Ureter (tissue), 1 donor: ENCODE measurements at places on chromosomes 1 and 21. TPM values are rescaled to one million over a fixed set of nuclear protein-coding genes. Genes with fewer than 3 reads are reported as not detected.

- DNase-seq, result no peak
Measured at GRCh38 chr1:244497805-244498204, 36.7 kb downstream of the CATSPERE start.

GRCh38 chr1:90262791-90263190, 267.9 kb downstream of the ZNF326 start:
- no peak for DNase-seq

DNA sequence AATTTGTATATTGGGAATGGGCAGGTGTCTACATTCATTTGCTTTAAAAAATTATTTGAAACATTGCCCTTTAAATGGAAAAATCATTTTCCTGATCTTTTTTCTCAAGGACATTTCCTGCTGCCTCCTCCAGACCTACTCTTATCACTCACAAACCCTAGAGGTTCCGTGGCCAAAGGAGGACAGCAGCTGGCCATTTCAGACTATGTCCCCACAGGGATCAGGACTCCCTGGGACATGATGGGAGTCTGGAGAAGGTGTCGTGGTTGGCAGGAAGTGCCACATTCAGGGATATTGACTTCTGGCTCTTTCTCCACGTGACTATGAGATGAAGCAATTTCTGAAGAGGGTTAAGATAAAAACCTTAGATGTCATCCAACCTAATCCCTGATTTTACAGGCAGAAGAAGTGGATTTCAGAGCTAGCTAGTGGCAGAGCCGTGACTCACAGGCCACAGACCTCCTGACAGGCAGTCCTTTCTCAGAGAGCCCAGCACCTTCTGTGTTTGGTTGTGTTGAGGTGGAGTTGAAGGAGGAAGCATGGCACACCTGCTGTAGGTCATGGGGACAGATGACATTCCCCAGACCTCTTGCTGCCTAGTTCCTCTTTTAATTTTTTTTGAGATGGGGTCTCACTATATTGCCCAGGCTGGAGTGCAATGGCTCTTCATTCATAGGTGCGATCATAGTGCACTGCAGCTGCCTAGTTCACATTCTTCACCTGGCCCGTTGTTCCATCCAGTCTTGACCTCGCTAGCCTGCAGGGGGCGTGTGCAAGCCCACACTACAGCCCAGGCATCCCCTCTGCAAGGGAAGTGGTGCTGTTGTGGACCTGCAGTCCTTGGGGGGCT, 25.5 kb upstream of the IL10 start:
- DNase-seq, result no peak

GRCh38 chr1:226157761-226158316, 28.7 kb downstream of the ACBD3 start:
- no peak for DNase-seq

- DNase-seq, result no peak
Measured at GRCh38 chr1:61344696-61345095, 262.3 kb downstream of the NFIA start.

DNA sequence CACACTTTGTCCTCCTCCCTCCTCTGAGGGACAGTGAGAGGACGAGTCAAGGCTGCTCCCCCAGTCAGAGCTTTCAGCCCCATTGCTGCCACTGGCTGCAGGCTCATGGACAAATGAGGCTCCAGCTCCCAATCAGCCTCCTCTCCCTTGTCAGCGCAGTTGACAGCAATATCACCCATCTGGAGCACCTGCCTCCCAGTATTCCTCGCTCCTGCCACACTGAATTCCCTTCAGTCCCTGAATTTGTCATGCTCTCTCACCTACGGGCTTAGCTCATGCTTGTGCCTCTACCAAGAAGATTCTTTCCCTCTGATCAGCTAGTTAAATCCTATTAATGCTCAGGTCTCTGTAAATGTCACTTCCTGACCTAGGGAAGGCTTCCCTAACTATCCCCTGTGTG, 54.4 kb upstream of the SYT6 start:
- DNase-seq, result no peak

DNA sequence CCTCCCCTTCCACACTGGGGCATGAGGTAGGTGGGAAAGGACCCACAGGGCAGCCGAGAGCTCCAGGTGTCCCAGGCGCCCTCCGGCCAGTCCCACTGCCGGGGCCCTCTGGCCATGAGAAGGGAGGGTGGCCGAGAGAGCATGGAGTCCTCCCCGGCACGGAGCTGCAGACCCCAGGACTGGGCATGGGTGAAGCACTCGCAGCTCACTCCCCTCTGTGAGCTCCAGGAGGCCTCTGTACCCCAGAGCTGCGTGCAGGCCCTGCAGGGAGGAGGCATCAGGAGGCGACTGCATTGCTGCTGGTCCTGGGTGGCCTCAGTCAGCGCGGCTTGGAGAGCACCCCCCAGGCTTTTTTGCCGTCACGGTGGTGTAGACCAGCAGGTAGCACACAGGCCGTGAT, 80.1 kb upstream of the TTC34 start:
- DNase-seq, result no peak

- DNase-seq, result no peak
Measured at GRCh38 chr1:191869790-191870312, 288.4 kb upstream of the RGS18 start.

GRCh38 chr1:167697667-167698141, 24.1 kb upstream of the MPZL1 start:
- DNase-seq, result peak; percentile 71

- DNase-seq, result no peak
Measured at GRCh38 chr1:29878501-29878900, 642.2 kb downstream of the PTPRU start.

DNA sequence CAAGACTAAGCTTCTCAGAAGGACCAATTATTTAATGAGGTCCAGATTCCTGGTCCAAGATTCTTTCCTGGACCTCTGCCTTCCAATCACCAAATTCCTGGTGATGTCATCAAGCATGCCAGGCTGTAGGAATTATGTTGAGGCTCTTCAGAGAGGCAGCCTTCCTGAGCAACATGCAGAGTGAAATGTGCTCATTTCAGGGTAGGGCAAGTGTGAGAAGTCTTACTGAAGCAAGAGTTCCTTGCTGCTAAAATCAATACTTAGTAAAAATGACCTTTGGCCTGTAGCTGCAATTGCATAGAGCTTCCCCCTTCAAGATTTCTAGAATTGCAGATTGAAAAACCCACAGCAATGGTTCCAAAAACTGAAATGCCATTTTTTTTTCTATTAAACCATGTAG, 31.7 kb upstream of the BCAR3 start:
- DNase-seq, result no peak

DNA sequence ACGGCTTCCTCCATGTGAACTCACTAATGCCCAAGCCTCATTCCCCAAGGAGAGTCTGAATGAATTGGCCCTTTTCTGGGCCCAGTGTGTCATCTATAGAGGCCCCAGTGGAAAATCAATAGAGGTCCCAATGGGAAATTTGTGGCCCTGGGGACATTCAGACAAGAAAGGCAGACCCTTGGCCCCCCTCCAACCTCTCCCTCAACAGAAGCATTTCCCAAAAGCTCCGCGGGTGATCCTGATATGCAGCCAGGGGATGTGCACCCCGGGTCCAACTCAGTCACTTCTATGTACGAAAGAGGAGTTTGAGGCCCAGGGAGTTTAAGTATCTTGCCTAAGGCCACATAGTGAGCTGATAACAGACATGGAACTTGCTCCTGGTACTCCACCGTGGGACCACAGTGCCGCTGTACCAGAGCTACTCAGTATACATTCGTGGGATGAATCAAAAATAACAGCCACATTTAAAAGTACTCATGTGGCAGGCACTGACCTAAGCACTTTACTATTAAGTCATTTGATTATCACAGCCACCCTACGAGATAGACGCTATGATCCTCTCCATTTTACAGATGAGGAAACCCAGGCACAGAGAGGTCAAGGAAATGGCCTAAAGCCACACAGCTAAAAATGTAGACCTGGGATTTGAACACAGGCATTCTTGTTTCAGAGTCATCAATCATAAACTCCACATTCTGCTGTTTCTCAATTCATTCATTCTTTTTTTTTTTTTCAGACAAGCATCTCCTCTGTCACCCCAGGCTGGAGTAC, 8.5 kb downstream of the EPHA2 start:
- DNase-seq, result no peak

DNA sequence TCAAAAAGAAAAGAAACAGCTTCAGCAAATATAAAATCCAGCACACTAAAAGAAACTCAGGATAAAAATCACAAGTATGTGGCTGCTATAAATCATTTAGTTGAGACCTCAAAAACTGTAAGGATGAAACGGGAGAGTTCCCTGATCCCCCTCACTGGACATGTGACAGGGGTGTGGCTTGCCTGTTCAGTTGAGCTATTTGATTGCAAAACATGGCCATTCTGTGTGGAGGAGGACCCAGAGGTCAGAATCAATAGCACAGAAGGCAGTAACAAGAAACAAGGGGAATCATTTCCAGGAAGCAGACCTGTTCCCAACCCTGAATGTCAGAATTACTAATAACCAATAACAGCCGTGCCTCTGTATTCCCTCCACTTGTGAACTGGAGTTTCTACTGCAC, 27.9 kb downstream of the RBM11 start:
- DNase-seq, result no peak

DNA sequence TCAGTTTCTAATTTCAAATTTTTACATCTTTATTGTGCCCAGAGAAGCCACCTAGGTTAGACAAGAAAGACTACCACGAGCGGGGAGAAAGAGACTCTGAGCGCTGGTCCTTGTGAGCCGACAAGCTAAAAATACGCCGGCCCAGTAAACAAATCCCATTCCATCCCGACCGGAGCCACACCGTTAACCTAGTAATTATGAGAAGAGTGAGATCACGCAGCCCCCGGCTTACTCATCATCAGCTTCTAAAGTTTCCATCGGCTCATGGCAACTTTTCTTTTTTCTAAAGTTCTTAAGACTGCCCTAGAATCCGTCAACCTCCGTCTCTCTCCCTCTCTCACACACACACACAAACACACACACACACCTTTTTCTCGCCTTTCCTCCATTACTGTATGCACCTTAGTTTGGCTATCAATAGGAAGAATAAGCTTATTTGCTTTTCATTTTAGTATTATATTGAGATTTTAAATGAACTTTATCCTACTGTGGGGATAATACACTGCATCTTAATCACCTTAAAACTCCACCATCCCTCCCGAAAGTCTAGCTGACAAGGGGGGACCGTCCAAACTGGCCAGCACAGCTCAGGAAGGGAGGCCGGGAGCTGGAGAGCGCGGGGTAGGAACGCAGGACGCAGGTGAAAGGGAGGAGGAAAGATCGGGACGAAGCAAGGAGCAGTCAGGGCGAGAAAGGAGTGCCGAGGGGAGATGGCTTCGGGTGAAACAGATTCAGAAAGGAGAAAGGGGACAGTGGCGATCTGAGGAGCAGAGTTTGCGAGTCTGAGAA, 728 bp downstream of the OTUD7B start:
- peak; percentile 51 for DNase-seq

GRCh38 chr21:37546949-37547614, 180.5 kb downstream of the DYRK1A start:
- peak; percentile 10 for DNase-seq

- no peak for DNase-seq
Measured at GRCh38 chr1:5856246-5856815, 135.9 kb downstream of the NPHP4 start.

- peak; percentile 58 for DNase-seq
Measured at GRCh38 chr1:156371553-156372264, 2.7 kb downstream of the RHBG start.

HEATR1 gene
- total RNA-seq, result 56.3 TPM

CYP4A11 gene
- not detected for total RNA-seq

ERICH3 gene
- total RNA-seq, result not detected

TMEM81 gene
- 1.5 TPM for total RNA-seq

CATSPERE gene
- 3.3 TPM for total RNA-seq

TRAF3IP3 gene
- 6.2 TPM for total RNA-seq

BATF3 gene
- 3.5 TPM for total RNA-seq

NBPF6 gene
- not detected for total RNA-seq

ANKRD45 gene
- 0.47 TPM for total RNA-seq

OR6N1 gene
- not detected for total RNA-seq

HRNR gene
- not detected for total RNA-seq

ARHGEF16 gene
- total RNA-seq, result 28.5 TPM
